Uterine smooth muscle cell (primary cell): ENCODE measurements at places on chromosomes 5 and 9. TPM values are rescaled to one million over a fixed set of nuclear protein-coding genes. Genes with fewer than 3 reads are reported as not detected.

PCDHB9 gene
- under 0.01 TPM in 2 replicates for total RNA-seq

SOHLH1 gene
- total RNA-seq: not detected in 2 replicates

SECISBP2 gene
- total RNA-seq: 27.8 and 32.6 TPM in 2 replicates

TLN1 gene
- total RNA-seq: 584 and 593 TPM in 2 replicates

SLC34A3 gene
- total RNA-seq: not detected in 2 replicates

FRMD3 gene
- 0.87 and 1.4 TPM in 2 replicates for total RNA-seq

TRPM6 gene
- total RNA-seq: under 0.01 TPM in 2 replicates

BTNL8 gene
- not detected in 2 replicates for total RNA-seq

FOXD4L3 gene
- not detected in 2 replicates for total RNA-seq

KIAA1958 gene
- total RNA-seq: 1.7 and 3.7 TPM in 2 replicates

AIF1L gene
- 0.11 and 0.25 TPM in 2 replicates for total RNA-seq

ARL10 gene
- total RNA-seq: 12.5 and 13.7 TPM in 2 replicates

FAM174A gene
- 22.0 and 26.6 TPM in 2 replicates for total RNA-seq

PCDHA11 gene
- 0.22 and 0.50 TPM in 2 replicates for total RNA-seq

MCTP1 gene
- total RNA-seq: 33.0 and 36.5 TPM in 2 replicates
